ENCODE measurements at places on chromosomes 2 and 18.

GRCh38 chr2:178756343-178756742, 50.9 kb downstream of the TTN start:
- no peak for DNase-seq

DNA sequence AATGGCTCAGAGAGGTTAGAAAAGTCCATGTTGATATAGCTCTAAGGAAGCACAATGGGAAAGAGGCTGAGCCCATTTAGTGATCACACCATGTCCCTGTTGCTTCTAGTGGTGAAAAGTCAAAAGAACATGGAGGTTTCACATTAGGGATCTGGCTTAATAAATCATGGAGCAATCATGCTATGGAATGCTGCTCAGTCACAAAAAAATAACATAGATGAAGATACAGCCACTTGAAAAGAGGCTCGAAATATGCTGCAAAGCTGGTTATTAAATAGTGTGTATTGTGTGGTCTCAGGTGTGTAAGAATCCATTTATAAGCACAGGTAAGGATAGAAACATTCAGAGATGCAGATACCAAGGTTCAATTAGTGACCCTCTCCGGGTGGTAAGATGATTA, 63.6 kb upstream of the CPO start:
- DNase-seq = no peak

DNA sequence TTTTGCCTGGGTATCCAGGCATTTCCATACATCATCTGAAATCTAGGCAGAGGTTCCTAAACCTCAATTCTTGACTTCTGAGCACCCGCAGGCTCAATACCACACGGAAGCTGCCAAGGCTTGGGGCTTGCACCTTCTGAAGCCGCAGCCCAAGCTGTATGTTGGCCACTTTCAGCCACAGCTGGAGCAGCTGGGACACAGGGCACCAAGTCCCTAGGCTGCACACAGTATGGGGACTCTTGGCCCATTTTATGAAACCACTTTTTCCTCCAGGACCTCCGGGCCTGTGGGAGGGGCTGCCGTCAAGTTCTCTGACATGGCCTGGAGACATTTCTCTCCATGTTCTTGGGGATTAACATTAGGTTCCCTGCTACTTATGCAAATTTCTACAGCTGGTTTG, 52.0 kb upstream of the POLE4 start:
- no peak for DNase-seq

DNA sequence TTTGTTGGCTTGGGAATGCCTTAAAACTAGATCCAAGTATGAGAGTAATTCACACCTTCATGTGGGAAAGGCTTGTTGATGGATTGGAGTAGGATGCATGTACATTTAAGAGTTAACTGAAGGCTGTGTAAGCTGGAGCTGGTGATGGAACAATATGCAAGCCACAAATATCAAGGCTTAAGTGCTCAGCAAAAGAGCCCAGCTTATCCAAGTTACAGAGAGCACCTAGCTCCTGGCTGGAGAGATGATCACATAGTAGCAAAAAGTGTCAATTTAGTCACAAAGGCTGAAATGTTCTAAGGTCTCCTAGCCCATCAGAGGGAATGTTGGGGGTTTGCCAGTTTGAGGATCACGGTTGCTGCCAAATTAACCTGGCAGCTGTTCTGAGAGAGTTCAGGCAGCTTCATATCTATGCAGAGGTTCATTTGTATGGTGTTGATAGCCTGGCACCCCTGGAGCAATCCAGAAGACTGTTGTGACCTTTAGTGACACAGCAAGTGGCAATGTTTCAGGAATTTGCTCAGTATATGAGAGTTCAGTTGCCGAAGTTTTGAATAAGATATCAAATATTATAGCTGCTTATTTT, 228.2 kb downstream of the DOK6 start:
- DNase-seq = no peak

DNA sequence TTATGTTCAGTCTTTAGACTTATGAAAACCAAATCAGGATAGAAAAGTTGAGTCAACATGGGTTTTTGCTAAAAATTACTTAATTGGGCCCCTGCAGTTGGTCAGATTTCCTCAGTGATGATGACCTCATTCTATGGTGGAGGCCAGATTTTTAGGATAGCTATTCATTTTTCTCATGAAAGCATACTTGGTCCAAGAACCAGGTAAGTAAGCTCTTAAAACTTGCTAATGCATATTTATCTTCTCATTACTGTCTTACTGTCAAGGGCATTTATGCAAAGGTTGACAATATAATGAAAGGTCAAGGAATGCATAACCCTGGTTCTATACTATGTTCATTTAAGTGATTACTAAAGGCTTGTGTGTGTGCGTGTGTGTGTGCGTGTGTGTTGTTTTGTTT, 650.6 kb downstream of the SATB2 start:
- DNase-seq = no peak

- DNase-seq = no peak
These were observed 67.2 kb downstream of the KCTD1 start for GRCh38 chr18:26480897-26481795.

GRCh38 chr2:9488583-9489547, 14.5 kb downstream of the IAH1 start:
- DNase-seq = no peak

GRCh38 chr2:202944816-202945215, 32.7 kb downstream of the CARF start:
- no peak for DNase-seq

- DNase-seq = no peak
These were observed 136.8 kb downstream of the DLGAP1 start for GRCh38 chr18:4318311-4318710.

- no peak for DNase-seq
These were observed 24.5 kb downstream of the PLEKHM3 start for GRCh38 chr2:208000701-208001395.

- DNase-seq = no peak
These were observed 189.3 kb downstream of the RNF152 start for GRCh38 chr18:61703508-61703907.

GRCh38 chr2:45169339-45170190, 160.3 kb upstream of the SIX2 start:
- DNase-seq = no peak

- no peak for DNase-seq
These were observed 9.2 kb downstream of the DNMT3A start for GRCh38 chr2:25332571-25332970.

GRCh38 chr2:170177950-170178781, at the start of gene MYO3B:
MYO3B (plus strand) TSS chr2:170178147; CDS start chr2:170178288, 141 bp downstream.
- no peak for DNase-seq

Data from hematopoietic multipotent progenitor cell treated with erythropoietin and hydrocortisone succinate and interleukin-3 and kit ligand, for 15 days (in vitro differentiated cells).